T1000 (cell line): ENCODE measurements at places on chromosomes 11 and 22.

GRCh38 chr11:73223998-73224730 lies 6.1 kb downstream of the P2RY2 start:
- no peak for DNase-seq

GRCh38 chr11:64642871-64643255 lies 51.8 kb downstream of the SLC22A12 start:
- no peak for DNase-seq

DNA sequence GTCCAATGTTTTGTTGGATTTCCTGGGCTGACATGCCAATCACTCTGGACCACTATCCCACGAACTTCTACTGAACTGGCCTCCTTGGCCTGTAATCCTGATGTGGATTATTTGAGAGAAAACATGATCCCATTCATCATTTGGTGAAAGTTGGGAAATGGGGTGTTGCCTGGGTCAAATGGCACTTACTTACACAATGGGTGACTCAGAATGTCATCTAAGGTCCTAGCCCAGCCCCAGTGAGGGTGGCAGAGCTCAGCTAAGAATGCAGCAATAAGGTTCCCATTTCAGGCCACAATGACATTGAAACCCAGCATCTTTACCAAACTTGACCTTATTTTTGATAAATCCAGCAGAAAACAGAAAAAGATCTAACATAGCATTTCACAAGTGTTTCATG lies 8.0 kb upstream of the DSCAML1 start:
- DNase-seq = no peak

- no peak for DNase-seq
Observed at GRCh38 chr11:103683576-103683975, 352.9 kb upstream of the DDI1 start.
